Kidney (tissue), 22 donors: ENCODE measurements at places on chromosomes 6 and 20. TPM values are rescaled to one million over a fixed set of nuclear protein-coding genes. Genes with fewer than 3 reads are reported as not detected.
A peak's percentile ranks its signal among the peaks of the same experiment; 100 is the strongest.

DNA sequence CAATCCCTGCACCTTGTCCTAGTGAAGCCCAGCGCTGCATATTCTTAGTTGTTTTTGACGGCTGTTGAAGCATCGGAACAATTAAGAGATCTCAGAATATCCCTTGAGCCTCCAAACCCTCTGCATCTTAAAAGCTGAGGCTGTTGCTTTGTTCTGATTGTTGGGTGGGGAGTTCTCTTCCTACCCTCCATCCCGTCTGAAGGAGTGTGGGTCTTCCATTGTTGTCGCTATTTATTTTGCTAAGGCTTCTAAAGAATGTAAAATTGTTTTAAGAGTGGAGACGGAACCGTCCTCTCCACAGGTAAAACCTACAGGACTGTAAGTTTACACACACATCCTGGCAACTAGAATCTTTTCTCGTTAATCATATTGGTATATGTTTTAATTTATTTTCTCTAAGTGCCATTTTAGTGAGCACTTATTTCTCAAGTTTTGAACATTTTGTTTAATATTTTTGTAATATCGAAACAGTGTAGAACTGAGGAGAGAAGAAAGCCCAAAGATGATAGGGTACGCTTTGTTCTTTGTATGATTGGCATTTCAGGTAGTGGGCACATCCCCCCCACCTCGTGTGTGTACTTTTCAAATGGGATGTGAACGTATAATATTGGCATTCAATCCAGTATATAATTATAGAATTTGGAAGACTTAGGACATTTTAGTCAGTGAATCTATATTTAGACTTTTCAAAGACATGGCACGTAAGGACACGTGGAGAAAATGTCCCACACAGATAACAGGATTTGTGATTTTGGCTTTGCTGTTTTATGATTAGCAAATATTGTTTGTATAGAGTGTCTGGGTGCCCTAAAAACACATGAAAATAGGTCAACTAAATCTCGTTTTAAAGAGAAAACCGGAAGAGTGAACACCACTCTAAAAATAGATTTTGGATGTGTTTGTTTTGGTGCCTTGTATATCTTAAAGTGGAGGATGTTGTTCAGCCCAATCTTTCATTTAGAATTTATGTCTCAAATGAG, 1.3 kb downstream of the RNF146 start:
- H3K27me3 ChIP-seq = no peaks in the 10 kb centered on the region
- H3K4me1 ChIP-seq = peaks cover 6% of the 10 kb centered on the region
- H3K27ac ChIP-seq = peak overlapping the region; percentile 100
- peak overlapping the region; percentile 96 for H3K4me3 ChIP-seq

The APOBEC2 gene
- polyA plus RNA-seq = not detected

GRCh38 chr6:95293257-95293656, 284.1 kb upstream of the MANEA start:
- no peaks in the 10 kb centered on the region for H3K36me3 ChIP-seq
- H3K4me3 ChIP-seq = no peak overlapping the region
- no peaks in the 10 kb centered on the region for H3K4me1 ChIP-seq
- no peaks in the 10 kb centered on the region for H3K27me3 ChIP-seq
- H3K27ac ChIP-seq = no peak overlapping the region
- DNase-seq = no peak

DNA sequence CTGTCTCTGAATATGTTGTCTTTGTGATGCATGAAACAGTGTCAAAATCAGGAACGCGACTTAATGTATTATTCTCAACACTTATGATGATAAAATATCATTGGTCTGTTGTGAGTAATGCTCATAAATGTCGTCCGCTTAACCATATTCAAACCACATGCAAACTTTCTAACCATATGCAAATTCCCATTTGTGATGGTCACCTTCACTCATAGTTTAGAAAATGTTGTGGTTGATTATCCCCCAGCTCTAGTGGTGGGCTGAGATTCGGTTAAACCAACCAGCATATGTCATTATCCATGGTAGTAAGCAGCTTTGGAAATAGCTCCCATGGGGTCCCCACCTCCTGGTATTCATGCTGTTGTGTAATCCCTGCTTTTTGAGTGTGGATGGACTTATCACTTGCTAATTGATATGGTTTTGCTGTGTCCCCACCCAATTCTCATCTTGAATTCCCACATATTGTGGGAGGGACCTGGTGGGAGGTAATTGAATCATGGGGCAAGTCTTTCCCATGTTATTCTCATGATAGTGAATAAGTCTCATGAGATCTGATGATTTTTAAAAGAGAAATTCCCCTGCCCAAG, 360.0 kb upstream of the TSHZ2 start:
- no peaks in the 10 kb centered on the region for H3K27me3 ChIP-seq
- DNase-seq = no peak
- no peak overlapping the region for H3K27ac ChIP-seq
- H3K4me1 ChIP-seq = no peaks in the 10 kb centered on the region
- H3K4me3 ChIP-seq = no peak overlapping the region

The KIF3B gene
- 31.6 TPM for polyA plus RNA-seq

- H3K36me3 ChIP-seq = peaks cover under 1% of the 10 kb centered on the region
- H3K4me1 ChIP-seq = peaks cover 7% of the 10 kb centered on the region
- peak; percentile 97 for DNase-seq
Measured at GRCh38 chr6:137866914-137867684, at the start of gene TNFAIP3. Gene TNFAIP3, plus strand, starts transcription at chr6:137867259. Its CDS starts 3,969 bp downstream, at chr6:137871228.

The RAB44 gene
- polyA plus RNA-seq = not detected

DNA sequence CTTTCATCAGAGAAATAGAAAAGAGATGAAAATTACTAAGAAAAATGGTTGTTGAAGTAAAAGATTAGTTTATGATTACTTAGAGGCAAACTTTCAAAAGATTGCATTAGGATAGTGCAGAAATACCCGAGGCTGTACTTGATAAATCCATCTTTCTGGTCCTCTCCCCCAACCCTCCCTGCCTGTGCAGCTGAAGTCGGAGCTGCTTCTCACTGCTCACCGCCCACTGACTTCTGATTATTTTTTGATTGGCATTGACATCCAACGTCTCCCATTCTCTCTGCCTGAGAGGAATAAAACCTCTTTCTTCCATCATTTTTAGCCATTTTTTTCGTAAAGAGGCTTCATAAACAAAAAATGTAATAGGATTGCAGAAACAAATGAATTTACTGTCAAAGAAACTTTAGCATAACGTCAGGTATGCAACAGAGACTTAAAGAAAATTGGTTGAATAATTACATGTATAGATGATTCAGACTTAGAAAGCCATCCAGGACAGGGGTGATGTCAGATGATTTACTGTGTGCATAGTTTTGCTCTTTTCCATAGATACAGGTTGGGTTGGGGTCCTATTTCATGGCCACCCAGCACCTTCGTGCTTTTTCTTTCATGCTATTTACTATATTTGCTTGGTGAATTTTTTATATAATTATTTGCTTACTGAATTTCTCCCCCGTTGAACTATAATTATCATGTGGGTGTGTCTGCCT, 53.6 kb upstream of the EDN3 start:
- no peak for DNase-seq
- no peaks in the 10 kb centered on the region for H3K36me3 ChIP-seq
- H3K27me3 ChIP-seq = no peaks in the 10 kb centered on the region
- H3K4me3 ChIP-seq = no peak overlapping the region

- DNase-seq = peak; percentile 48
- peak overlapping the region; percentile 98 for H3K27ac ChIP-seq
Measured at GRCh38 chr20:49276161-49276960, 1.5 kb downstream of the ZNFX1 start.

DNA sequence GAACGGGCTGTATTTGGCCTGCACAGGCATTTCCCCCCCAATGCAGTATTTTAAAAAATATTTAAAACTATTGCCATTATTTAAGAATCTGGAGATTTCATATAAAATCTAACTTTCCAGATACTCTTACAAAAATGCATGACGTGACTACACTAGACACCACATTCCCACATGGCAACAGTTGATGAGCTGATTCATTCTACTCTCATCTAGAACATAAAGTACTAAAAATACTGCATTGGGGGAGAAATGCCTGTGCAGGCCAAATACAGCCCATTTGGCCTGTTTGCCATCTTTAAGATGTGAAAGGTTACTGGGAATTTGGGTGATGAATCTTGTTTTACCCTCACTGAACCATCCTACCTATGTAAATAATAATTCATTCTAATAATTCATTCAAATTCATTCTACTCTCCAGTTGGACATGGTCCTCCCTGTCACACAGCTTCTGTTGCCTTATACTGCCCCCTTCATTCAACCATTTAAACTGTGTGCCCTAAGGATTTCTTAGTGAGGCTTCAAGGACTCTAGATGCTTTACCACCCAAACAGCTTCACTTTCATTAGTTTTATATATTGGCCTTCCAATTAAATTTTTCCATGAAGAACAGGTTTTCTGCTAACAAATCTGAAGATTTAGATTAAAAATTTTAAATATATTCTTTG, 6.9 kb upstream of the ZSCAN16 start:
- H3K4me1 ChIP-seq = no peaks in the 10 kb centered on the region
- H3K27ac ChIP-seq = no peak overlapping the region
- H3K4me3 ChIP-seq = no peak overlapping the region
- peaks cover 9% of the 10 kb centered on the region for H3K36me3 ChIP-seq
- H3K27me3 ChIP-seq = no peaks in the 10 kb centered on the region

DNA sequence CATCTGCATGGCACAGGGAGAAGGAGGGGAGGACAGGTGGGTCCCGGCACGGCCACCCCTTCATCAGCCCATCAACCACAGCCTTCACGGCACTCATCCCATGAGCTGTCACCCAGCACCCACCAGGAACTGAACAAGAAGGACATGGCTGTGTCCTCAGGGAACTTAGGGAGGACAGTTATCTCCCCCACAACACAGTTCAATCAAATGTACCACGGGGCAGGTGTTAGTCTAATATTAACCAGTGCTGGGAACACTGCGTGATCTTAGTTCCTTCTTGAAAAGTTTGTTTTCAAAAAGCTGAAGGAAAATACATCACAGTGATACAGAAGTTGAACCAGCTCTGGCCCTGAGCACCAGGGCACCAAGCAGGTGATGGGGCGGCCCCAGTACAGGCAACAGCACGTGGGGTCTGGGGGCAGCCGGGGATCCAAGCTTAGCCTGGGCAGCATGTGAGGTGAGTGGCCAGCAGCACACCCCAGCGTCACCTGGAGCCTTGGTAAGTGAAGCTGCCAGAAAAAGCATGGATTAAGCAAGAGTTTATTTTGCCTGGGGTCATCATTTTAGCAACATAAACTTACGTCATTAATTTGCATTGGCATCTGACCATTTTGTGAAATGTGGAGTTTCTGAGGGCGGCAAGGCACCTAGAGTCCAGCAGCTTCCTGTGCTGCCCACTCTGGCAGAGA, 35.5 kb upstream of the AFDN start:
- no peaks in the 10 kb centered on the region for H3K36me3 ChIP-seq
- peaks cover 16% of the 10 kb centered on the region for H3K4me1 ChIP-seq
- H3K27ac ChIP-seq = peak overlapping the region; percentile 73
- H3K4me3 ChIP-seq = peak overlapping the region; percentile 54
- H3K27me3 ChIP-seq = no peaks in the 10 kb centered on the region

DNA sequence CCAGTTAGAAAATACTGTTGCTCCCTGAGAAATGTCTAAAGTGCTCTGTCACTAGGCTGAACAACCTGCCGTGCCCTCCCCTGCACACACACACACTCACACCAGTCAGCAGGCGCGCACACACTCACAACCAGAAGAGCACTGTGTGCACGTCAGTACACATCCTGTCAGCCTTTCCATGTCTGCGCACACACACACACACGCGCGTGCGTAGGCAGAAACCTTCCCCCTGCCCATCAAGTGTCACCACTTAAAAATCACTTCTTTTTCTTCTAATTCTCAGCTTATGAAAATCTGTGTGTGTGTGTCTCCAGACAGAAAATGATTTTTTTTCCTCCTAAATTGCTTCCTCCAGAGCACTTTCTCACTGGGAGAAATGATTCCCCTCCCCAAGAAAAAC, 100.3 kb downstream of the EDN3 start:
- no peaks in the 10 kb centered on the region for H3K36me3 ChIP-seq
- peaks cover 2% of the 10 kb centered on the region for H3K27me3 ChIP-seq
- H3K4me1 ChIP-seq = no peaks in the 10 kb centered on the region
- H3K4me3 ChIP-seq = no peak overlapping the region

DNA sequence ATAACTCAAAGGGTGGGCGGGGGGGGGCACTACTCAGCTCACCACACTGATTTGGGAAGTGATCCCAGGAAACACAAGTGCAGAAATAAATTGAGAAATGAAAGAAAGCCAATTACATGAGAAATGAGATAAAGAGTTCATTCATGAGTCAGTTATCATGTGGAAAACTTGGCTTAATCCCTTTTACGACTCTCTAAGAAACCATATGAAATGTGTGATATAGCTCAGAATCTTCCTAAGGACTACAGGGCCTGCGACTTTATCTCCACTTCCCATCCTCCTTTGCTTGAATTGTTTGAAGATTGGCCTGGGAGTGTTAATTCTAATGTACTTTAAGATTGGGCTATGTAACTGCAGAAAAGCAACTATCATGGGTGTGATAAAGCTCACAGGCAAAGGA, 3.6 kb upstream of the BTN2A2 start:
- peaks cover 5% of the 10 kb centered on the region for H3K4me1 ChIP-seq
- H3K36me3 ChIP-seq = no peaks in the 10 kb centered on the region
- no peak for DNase-seq
- no peak overlapping the region for H3K4me3 ChIP-seq

GRCh38 chr6:3228771-3229565, 1.5 kb upstream of the TUBB2B start:
- DNase-seq = peak; percentile 81
- H3K4me3 ChIP-seq = peak overlapping the region; percentile 11
- H3K36me3 ChIP-seq = no peaks in the 10 kb centered on the region
- H3K4me1 ChIP-seq = peaks cover 11% of the 10 kb centered on the region

- no peak overlapping the region for H3K27ac ChIP-seq
- H3K27me3 ChIP-seq = no peaks in the 10 kb centered on the region
- H3K4me1 ChIP-seq = no peaks in the 10 kb centered on the region
- no peak for DNase-seq
Measured at GRCh38 chr6:100809346-100809745, 71.8 kb downstream of the ASCC3 start.

GRCh38 chr20:40146071-40146470, 543.0 kb downstream of the MAFB start:
- no peaks in the 10 kb centered on the region for H3K27me3 ChIP-seq
- no peaks in the 10 kb centered on the region for H3K4me1 ChIP-seq
- no peak overlapping the region for H3K4me3 ChIP-seq
- no peaks in the 10 kb centered on the region for H3K36me3 ChIP-seq
- no peak for DNase-seq
- H3K27ac ChIP-seq = no peak overlapping the region

DNA sequence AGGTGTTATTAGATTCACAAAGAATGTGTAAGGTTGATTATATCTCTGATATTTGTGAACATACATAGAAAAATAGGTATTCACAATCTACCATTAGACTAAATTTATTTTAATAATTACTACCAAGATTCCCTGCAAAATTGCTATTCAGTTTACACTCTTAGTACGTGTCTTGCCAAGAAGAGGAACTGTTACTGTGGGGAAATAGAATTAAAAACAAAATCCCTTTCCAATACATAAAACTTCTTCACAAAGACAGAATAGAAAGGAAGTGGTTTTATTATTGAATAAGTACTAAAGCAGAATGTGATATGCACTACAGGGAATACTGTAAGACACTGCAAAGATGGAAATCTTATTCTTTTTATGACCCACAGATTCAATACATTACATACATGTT, 17.0 kb downstream of the RAB32 start:
- no peaks in the 10 kb centered on the region for H3K36me3 ChIP-seq
- DNase-seq = no peak
- H3K4me3 ChIP-seq = no peak overlapping the region
- no peak overlapping the region for H3K27ac ChIP-seq
- H3K27me3 ChIP-seq = no peaks in the 10 kb centered on the region
